ENCODE measurements at places on chromosomes 5 and 9.
A peak's percentile ranks its signal among the peaks of the same experiment; 100 is the strongest.

DNA sequence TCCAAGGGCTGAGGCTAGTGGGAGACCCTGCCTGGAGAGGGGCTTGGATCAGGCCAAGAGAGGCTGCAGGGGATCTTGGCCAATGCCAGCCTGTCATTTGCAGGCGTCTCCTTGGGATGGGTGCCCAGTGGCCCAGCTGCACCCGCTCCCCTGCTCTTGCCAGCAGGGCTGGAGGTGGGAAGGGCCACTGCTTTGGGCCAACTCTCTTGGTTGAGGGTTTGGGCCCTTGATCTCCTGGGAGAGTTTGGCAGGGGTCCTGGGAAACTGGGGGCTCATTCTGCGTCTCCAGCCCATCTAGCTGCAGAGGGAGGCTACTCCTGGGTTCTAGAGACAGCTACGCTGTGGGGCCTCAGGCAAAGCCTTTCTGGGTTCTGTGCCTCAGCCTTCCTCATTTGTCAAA lies 10.5 kb downstream of the PSD2 start:
- no peaks in the 10 kb centered on the region for H3K27me3 ChIP-seq
- no peaks in the 10 kb centered on the region for H3K36me3 ChIP-seq
- no peaks in the 10 kb centered on the region for H3K4me1 ChIP-seq
- DNase-seq, result no peak
- H3K27ac ChIP-seq, result no peak overlapping the region

GRCh38 chr5:40831346-40832210 lies 3.4 kb downstream of the RPL37 start:
- no peak overlapping the region for H3K4me3 ChIP-seq
- peaks cover 72% of the 10 kb centered on the region for H3K36me3 ChIP-seq
- no peak for DNase-seq
- H3K4me1 ChIP-seq, result peaks cover 34% of the 10 kb centered on the region

GRCh38 chr5:178360222-178360925 lies 127.8 kb upstream of the PHYKPL start:
- H3K27ac ChIP-seq, result no peak overlapping the region
- no peak for DNase-seq
- H3K27me3 ChIP-seq, result no peaks in the 10 kb centered on the region
- no peaks in the 10 kb centered on the region for H3K4me1 ChIP-seq
- no peaks in the 10 kb centered on the region for H3K36me3 ChIP-seq

- H3K27ac ChIP-seq, result no peak overlapping the region
- H3K27me3 ChIP-seq, result no peaks in the 10 kb centered on the region
- no peak overlapping the region for H3K4me3 ChIP-seq
- DNase-seq, result no peak
These were observed 34.5 kb upstream of the CDKN2AIPNL start for GRCh38 chr5:134445856-134446818.

GRCh38 chr5:139925650-139926640 lies 117.2 kb downstream of the NRG2 start:
- H3K4me3 ChIP-seq, result no peak overlapping the region
- no peaks in the 10 kb centered on the region for H3K27me3 ChIP-seq
- H3K36me3 ChIP-seq, result no peaks in the 10 kb centered on the region
- no peak overlapping the region for H3K27ac ChIP-seq

DNA sequence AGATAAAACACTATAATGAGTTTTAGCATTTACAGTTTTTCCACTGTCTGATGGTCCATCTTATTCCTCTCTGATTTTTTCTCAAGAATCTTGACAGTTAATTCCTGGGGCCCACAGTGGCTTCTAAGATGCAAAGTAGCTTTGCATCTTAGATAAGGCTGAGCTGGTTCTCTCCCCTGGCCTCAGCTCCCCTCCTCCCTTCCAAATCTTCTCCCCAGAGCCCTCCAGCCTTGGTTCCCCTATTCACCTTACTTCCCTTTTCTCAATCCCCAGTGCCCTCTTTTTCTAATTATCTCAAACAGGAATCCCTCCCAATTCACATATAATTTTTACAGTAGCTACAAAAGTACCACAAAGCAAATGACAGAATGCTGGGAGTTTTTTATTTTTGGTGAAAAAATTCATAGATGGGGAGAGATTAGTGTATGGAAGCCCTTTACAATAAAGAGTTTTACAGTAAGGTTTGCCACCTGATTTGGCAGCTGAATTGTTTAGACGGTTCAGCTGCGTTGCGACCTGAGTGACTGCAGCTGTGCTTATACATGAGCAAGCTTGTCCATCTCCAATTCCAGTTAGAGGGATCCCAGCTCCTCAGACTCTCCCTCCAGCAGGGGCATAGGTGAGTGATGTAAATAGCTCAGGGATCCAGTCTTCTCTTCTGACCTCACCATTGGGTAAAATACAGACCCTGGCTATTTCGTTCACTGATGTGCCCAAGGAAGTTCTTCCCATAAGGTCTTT lies 51.4 kb upstream of the CKMT2 start:
- no peaks in the 10 kb centered on the region for H3K36me3 ChIP-seq
- no peak overlapping the region for H3K27ac ChIP-seq
- no peak for DNase-seq

DNA sequence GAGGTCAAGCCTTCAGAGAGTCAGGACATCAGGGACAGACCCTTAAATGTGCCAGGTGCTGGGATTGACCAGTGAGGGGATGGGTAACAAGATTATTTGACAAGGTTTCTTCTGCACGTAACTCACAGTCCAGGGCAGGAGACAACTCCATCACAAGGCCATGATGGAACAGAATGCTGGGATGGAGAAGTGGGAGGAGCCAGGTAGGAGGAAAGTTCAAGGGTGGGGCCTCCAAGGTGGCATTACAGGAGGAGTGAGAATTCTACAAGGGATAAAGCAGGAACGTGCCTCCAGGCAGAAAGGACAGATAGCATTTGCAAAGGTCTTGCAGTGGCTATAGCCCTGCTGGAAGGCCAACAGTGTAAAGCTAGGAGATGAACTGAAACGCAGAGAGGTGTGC lies 102.2 kb downstream of the FGF18 start:
- no peak for DNase-seq
- peaks cover 12% of the 10 kb centered on the region for H3K4me1 ChIP-seq
- peak overlapping the region; percentile 34 for H3K27ac ChIP-seq
- H3K4me3 ChIP-seq, result no peak overlapping the region
- no peaks in the 10 kb centered on the region for H3K27me3 ChIP-seq

DNA sequence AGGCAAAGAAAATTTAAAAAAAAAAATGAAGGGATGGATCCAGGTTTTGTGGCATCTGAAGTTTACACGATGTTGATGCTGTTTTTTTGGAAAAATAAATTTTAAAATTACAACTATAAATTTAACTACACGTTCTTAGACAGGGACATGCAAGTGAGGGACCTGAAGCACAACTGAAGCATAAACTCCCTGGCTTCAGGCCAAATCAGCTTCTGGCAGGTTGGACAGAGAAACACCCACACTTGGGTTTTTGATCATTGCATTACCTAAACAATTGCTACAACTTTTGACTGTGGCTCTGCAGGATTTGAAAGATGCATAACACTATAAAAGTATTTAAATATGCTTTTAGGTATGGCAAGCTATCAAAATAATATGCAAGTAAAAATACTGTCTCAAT lies 1318.3 kb upstream of the DMAC1 start:
- DNase-seq, result no peak
- H3K27me3 ChIP-seq, result no peaks in the 10 kb centered on the region
- no peak overlapping the region for H3K4me3 ChIP-seq
- no peaks in the 10 kb centered on the region for H3K4me1 ChIP-seq
- H3K27ac ChIP-seq, result no peak overlapping the region

DNA sequence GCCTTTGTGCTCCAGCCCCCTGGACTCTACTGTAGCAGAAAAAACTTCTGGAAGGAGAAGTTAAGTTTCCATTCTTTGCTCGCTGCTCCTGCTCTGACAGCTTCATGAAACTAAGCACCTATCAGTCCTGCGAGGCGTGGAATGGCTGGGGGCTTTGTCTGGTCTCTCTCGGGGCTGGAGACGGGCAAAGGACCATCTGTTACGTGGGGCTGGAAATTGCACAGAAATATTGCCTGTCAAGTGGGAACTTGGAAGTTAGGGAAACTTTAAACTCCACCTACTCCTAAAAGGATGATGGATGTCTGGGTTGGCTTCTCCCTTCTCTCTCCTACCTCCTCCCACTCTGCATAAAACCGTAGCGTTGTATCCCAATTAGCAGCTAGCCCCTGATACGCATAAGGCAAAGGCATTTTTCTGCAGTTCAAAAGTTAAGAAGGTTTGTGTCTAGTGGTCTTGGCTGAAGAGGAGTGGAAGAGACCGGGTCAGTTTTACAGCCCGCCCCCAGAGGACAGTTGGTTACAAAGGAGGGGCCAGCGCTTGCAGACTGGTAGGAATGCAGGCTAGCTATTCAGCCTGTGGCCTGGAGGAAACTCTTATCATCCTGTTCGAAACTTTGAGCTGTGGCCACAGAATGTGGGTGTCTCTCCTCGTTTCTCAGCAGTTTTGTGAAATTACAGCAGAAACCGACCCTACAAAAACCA lies 1.3 kb downstream of the FBXL7 start:
- H3K36me3 ChIP-seq, result no peaks in the 10 kb centered on the region
- H3K4me3 ChIP-seq, result peak overlapping the region; percentile 41
- H3K27me3 ChIP-seq, result no peaks in the 10 kb centered on the region

DNA sequence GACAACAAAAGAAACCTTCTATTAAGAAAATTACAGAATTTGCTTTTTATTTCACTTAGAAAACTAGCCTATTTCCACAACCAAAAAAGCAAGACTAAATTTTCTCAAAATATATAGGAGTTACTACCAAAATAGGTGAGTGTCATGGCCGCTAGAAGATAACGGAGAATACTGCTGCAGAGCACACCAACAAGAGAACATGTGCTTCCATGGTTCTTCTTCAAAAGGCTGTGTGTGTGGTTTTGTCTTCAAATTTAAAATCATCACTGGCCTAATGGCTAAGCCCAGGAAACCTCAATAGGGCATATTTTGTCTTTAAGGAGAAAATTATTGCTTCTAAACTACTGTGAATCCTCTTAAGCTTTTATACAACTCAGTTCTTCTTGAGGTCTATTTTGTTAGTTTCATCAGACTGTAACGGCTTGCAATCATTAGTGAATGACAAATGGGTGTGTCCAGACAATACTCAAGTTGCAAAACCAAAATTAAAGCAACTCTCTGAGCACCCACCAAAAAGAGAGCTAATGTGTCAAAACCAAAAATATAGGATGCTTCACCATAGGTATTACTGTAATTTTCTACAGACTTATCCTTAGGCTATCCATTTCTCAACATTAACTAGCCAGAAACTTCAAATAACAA lies 3.3 kb downstream of the SETX start:
- peaks cover 21% of the 10 kb centered on the region for H3K4me1 ChIP-seq
- peak overlapping the region; percentile 4 for H3K27ac ChIP-seq
- H3K36me3 ChIP-seq, result peaks cover 56% of the 10 kb centered on the region
- no peaks in the 10 kb centered on the region for H3K27me3 ChIP-seq

Data from adrenal gland (tissue), 19 donors.